T-helper 17 cell (primary cell): ENCODE measurements at places on chromosomes 7 and 10. TPM values are rescaled to one million over a fixed set of nuclear protein-coding genes. Genes with fewer than 3 reads are reported as not detected.

- no peak for DNase-seq
These were observed 150.4 kb upstream of the PRPS1L1 start for GRCh38 chr7:18177815-18178660.

- no peak for DNase-seq
These were observed 72.6 kb upstream of the TOMM7 start for GRCh38 chr7:22895140-22895827.

GRCh38 chr7:95861041-95861440, 88.7 kb downstream of the DYNC1I1 start:
- DNase-seq = no peak

DNA sequence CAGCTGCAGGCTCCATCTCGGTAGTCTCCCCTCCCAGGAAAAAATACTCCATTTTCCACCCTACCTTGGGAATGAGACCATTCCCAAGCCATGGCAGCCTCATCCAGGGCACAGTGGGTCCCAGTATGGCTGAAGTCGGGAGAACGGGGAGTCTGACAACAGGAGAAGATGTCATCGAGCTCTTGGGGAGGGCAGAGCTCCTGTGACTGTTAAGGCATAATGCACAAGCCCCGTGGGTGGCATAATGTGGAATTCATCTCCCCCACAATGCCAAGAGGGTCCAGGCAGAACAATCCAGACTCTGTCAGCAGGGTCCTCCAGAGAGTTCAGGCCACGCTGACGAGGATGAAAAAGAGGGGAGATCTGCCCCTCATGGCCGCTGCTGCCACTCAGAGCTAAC, 279.4 kb downstream of the PLXNA4 start:
- no peak for DNase-seq

The ZCCHC24 gene
- total RNA-seq = 1.1 TPM

DNA sequence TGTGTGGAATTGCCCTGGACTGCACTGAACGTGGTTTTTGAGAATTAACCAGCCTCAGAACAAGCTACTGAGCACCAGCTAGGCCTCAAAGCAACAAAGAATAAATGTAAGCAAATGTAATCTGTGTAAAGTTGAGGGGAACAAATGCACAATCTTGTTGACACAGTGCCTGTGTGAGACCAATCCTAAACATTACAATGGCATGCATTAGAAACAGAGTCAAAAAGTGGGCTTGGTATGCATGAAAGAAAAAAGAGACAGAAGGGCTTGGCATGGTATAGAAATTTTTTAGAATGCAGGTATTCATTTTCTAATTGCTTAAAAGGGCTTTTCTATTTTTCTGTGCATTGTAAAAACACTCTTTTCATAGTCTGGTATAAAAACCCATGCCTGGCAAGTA, 224.3 kb downstream of the POU6F2 start:
- DNase-seq = no peak

The PPP1R9A gene
- 0.08 TPM for total RNA-seq

DNA sequence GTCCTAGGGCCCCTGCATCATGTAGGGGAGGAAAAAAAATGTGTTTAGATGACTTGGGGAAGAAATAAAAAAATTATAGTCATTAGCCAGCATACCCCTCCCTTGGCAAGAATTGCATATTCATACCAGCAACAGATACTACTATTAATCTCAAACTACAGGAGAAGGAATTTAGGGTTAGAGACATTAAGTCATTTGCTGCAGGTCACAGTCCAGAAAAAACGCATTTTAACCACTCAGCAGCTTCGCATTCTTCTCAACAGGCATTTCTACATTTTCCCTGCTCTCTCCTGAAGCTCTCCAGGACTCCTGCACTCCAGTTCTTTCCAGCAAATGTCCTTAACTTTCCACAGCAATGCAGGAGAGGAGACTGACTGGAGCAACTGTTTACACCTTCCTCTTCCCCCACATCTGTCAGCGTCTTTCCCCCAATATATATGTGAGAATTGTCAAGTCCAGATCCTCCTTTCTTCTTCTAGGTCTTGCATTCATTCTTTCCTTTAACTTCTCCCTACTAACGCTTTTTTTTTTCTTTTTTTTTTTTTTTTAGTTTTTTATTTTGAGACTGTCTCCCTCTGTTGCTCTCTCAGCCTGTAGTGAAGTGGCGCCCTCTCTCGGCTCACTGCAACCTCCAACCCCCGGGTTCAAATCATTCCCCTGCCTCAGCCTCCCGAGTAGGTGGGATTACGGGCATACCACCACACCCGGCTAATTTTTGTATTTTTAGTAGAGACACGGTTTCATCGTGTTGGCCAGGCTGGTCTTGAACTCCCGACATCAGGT, 35.6 kb downstream of the PRPS1L1 start:
- DNase-seq = no peak

The NKX1-2 gene
- total RNA-seq = not detected

DNA sequence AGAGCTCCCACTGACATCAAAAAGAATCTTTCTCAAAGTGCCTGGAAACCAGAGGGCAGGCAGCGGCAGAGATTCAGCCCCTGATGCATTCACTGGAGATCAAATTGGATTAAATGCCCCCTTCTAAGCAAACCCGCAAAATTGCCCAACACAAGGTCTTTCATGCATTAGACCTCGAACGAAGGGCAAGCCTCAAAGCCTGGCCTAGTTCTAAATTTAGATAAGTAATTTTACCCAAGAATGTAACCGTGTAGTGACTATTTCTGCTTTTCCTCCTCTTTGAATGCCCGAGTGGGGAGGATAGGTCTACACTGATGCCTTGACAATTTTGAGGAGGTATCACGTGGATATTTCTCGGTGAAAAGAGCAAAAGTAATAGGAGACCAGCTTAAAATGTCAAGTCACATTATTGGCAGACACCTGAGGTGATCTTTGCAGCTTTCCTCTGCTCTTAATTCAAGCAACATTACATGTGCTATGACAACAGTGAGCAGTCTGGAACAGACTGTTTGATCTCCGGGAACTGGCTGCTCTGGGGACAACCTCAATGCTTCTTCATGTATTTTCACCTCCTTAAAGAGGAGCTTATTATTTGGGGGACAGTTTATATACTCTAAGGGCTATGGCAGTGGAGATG, 1263.5 kb upstream of the AUTS2 start:
- DNase-seq = no peak

GRCh38 chr10:49187950-49188761, at the start of gene TMEM273:
Gene TMEM273, minus strand, starts transcription at chr10:49188391. Its CDS starts 55 bp downstream, at chr10:49188336.
- DNase-seq = no peak

DNA sequence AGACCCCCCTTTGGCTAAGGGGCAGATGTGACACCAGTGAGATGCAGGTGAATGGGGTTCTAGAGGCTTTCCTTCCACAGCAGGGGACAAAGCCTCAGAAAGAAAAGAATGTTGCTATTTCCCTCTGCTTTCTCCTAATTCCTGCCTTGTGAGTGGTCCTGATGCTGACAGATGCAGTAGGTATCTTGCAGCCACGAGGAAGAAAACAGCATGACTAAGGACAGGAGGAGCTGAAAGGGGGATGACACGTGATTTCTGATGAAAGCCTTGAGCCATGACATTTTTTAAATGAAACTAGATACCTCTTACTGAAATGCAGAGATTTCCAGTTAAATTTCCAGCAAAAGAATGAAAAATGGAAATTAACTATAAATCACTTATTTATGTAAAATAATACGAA, 92.4 kb downstream of the C1GALT1 start:
- DNase-seq = no peak

The INMT gene
- 0.65 TPM for total RNA-seq

DNA sequence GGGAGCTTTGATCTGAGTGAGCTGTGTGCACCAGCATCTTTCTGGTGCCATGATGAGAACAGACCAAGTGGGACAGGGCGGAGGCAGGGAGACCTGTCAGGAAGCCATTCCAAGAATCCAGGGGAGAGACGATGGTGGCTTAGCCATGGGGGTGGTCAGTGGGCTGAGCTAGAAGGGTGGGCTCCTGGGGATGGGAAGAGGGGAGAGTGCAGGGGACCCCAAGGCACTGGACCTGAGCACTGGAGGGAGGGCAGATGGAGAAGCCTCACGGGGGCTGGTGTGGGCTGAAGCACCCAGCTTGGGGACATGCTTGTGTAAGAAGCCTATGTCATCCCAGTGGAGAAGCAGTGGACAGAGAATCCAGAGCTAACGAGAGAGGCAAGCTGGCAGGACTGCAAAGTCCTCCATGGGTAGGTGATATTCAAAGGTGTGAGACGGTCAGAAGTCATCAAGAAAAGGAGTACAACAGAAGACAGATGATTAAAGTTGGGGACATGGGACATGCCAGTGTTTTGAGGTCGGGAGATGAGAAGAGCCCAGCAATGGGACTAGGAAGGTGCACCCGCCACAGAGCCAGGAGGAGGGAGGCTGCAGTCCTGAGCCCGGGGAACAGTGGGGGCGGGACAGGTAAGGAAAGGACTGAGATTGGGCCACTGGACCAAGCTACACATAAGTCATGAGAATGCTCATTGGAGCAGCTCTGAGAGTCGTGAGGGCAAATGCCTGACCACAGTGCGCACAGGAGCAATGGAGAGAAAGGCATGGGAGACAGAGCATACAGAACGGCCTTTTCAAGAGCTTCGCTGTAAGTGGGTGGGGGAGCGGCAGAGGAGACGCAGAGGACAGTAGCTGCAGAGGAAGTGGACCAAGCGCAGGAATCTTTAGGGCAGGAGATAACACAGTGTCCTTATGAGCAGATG, 72.0 kb downstream of the GRID1 start:
- DNase-seq = no peak
